ENCODE measurements at places on chromosomes 12 and 14.

DNA sequence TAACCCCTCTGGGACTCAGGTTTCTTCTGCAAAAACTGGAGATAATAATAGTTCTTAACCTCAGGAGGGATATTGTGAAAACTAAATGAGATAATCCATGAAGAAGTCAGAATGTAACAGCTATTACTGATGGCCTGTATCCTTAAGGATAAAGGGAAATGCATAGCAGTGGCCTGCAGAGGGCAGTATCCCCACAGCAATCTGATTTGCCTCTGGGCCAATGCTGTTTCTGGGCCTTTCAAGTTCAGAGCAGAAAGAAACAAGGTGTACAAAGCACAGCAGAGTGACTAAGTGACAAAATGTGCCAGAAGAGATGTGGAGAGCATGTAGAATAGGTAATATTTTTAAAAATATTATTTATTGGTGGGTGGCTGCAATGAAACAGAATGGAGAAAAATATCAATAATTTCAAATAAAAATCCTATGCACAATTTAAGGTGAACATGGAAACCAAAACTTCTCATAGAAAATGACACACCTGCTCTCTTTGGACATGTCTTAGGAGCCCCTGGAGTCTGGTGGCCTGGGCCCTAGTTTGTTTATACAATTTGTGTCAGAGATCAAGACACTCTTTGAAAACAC is 90.3 kb downstream of the C12orf75 start:
- no peak for DNase-seq

- no peak for DNase-seq
These were observed 251.5 kb downstream of the DPY19L2 start for GRCh38 chr12:63416788-63417187.

DNA sequence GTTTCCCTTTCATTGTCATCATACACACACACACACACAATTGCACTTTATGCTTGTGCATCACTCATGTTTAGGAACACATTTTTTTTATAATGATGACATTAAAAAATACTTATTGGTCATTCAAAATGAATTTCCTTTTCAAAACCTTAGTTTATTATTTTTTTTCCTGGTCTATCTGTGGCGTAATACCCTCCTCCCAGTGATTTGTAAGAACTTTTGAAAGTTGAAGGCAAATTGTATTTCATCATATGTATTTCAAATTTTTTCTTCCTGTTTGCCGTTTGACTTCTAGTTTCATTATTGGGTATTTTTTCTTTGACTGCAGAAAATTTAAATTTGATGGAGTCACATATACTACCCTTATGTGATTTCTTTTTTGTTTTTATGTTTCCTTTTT is 2.5 kb upstream of the LRRK2 start:
- no peak for DNase-seq

DNA sequence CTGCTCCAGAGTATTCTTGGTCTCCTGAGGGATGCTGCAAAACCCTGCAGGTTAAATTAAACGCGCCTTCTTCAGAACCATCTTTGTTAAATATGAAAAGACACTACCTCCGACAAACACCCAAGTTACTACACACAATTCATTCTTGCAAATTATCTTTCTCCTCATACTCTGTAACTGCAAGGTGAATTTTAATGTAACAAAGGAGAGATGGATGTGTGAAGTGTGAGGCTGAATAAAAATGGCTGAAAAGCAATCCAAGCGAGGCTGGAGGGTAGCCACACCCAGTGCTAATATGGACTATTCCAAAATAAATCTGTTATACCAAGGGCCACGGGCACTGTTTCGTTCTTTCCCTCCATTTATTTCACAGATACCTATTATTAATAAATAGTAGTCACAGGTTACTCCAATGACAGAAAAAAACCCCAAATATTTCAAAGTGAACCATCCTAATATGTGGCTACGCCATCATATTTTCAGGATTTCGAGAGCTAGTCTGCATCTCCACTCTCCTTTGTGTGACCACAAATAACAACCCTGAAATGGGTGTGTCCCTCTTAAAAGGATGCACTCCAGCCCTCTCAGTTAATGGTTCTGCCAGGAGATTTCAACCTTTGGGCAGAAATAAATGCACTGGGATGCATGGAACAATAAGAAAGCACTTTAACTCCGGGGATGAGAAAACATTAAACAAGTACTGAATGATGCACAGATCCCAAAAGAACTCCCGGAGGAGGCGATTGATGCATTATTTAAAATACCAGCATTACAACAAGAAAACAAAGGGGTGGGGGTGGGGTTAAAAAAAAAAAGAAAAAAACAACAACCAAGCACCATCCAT is 53.1 kb upstream of the CCDC175 start:
- no peak for DNase-seq

DNA sequence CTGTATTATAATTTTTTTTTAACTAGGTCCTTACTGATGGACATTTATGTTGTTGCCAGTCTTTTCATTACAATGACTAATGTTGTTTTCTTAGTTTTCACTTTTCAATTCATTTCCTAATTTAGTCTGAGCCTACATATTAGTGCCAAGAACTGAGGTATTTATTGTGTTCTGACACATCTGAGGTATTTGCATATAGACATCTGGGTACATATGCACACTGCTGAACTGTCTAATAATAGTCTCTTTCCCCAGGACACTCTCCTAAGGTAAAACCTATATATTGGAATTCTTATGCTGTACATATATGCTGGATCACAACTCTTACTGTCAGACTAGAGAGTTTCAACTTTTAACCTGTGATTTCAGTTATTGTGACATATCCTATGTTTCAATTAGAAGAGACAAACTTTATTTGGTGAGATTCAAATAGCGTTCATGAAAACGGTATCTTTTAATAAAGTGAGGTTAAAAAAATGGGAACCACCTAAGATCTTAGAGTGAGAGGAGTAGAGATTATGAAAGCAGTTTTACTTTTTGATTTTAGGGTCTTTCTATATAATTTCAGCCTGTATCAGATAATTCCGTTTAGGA is 263.2 kb downstream of the RAD51B start:
- no peak for DNase-seq

GRCh38 chr14:44170101-44170500 is 337.0 kb downstream of the FSCB start:
- DNase-seq: no peak

GRCh38 chr14:59964251-59965007 is 44.5 kb downstream of the LRRC9 start:
- no peak for DNase-seq

- peak; percentile 53 for DNase-seq
These were observed 70.8 kb downstream of the FBXL14 start for GRCh38 chr12:1523558-1524050.

- no peak for DNase-seq
These were observed 57.3 kb upstream of the TMEM132D start for GRCh38 chr12:129961091-129961490.

DNA sequence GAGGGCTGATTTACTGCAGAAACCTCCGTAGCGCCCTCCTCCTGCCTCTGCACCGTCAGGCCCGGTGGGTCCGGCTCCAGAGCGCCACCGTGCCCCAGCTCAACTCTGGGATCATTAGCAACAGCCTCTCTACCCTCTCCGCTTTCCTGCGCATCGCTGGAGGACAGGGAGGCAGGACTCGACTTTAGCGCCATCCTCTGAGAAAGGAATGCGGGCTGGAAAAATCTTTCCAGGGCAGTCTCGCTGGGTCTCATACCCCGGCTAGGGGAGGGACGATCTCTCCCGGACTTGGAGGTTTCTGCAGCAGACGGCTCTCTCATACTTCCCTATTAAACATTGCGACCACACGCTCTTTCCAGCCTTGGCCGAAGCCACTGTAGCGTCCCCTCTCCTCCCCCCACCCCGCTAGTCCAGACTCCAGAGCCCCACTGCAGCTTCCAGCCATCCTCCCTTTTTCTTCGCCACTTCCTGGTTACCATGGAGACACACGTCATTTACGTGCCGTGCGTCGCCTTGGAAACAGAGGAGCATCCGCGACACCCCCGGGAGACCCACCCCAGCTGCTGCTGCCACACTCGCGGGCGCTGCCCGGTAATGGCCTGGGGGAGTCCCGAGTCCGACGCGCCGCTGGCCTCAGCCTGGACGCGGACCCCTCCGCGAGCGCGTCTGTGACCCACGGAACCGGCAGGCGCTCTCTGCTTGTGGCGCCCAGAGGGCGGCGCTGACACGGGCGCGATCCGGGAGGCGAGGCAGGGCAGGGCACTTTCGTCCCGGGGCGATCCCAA is at the start of gene CCDC184:
Gene CCDC184 (plus strand): TSS at position 554 of the 785 bp plus-strand sequence. CDS start 479 bp downstream, outside the sequence.
- peak; percentile 78 for DNase-seq

DNA sequence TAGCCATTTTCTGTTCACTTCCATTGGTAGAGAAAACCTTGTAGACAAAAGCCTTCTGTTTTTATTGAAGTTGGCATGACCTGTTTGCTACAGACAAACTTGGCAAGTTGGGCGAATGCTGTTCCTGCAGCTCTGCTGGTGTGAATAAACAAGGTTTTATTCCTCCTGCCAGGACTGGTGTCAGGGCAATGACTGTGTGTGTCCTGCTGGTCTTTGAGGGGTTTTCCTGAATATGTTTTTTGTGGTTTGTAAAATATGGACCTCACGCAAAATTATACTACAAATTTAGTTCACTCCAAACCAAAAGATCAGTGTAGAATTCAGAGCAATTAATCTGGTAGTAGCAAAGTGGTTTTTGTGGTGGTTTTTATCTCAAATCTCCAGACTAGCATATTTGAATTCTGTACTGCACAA is 140.8 kb downstream of the ERC1 start:
- DNase-seq: no peak

DNA sequence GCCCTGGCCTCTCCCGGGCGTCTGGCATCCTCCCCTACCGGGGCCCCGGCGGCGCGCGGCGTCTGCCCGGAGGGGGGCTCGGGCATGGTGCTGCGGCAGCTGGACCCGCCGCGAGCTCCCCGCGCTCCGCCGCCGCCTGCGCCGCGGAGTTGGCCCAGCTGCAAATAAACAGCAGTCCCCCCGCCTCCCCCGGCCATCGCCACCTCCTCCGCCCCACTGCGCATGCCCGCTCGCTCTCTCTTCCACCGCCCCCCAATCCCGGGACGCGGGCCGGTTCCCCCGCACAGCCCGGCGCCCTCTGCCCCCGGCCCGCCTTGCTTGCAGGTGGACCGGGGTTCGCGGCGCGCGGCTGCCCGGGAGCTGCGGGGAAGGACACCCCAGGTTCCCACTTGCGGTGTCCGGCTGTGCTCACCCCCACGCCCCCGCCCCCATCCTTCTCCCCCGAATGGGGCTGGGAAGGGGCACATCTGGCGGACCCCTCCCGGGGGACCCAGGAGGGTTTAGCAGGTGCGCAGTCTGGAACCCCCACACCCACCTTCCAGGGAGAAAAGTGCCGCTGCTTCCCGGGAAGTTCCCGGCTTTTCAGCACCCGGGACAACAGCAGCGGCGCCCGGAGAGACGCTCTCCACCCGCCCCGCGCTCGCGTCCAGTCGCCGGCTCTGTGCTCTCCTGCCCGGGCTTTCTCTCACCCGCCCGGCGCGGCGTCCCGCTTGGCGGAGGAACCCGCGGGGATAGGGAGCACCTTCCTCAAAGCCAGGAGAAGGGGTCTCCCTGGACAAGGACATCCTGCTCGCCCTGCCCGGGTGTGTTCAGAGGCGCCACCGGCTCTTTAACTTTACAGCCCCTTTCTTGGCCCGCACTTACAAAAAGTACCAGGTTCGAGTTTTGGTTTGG is at the start of gene TMTC1:
Gene TMTC1 (minus strand): TSS at position 170 of the 894 bp plus-strand sequence. CDS start 191 bp downstream, outside the sequence.
- DNase-seq: peak; percentile 83

DNA sequence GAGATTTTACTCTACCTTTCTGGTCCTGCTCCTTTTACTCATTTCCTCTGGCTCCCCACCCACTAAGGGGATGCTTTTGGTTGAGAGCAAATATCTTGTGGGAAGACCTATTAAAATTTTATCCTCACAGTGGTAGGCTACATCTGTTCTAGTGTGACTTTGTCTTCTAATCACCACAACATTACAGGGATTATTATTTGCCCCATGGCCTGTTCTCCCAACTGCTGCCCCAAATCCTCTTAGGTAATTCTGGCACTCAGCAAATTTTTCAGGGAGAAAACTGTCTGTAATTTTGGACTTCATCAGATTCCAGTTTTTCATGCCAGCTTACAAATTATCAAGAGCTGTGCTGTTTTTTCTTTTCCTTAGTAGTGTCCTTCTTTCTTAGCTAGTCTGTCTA is 172.3 kb downstream of the GPHN start:
- DNase-seq: no peak

DNA sequence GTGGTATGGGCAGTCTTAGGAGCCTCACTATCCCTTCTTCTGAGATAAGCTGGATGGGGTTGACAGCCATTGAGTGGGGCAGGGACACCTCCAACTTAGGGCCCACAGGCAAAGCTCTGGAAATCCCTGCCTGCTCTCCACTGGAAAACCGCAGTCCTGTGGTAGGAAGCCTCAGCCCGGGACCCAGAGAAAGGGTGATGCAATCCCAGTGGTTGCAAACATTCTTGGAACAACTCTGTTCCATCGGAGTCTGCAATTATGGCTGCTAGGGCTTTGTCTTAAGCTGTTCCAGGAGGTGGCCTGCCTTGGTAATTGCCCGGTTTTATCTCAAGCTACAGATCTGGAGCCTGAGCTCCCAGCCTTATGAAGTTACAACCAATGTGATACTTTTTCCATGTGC is 133.4 kb downstream of the DICER1 start:
- no peak for DNase-seq

DNA sequence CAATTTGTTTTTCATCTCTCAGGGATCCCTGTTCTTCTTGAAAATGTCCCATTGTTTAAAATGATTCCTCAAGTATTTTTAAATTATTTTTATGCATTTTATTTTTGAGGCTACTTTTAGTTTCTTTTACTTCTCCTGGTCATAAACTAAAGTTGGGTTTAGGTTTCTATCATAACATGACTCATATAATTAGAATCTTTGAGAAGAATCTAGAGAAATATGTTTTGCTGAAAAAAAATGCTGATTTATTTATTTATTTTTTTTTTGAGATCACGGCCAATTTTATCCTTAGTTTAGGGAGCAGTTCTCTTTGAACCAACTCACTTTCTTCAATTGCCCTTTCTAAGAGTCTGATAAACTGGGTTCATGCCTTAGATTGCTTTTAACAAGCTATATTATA is 1157.1 kb downstream of the BCL11B start:
- DNase-seq: no peak

- DNase-seq: no peak
These were observed 80.8 kb downstream of the BHLHE41 start for GRCh38 chr12:26044007-26044394.

GRCh38 chr12:112546339-112546738 is 127.6 kb downstream of the PTPN11 start:
- DNase-seq: no peak

GRCh38 chr12:79059557-79059956 is 195.0 kb downstream of the SYT1 start:
- DNase-seq: no peak

GRCh38 chr14:101249676-101250036 is 311.6 kb upstream of the DIO3 start:
- no peak for DNase-seq

GRCh38 chr12:124157406-124157805 is 137.5 kb upstream of the RFLNA start:
- no peak for DNase-seq

GRCh38 chr14:53060046-53060445 is 93.1 kb downstream of the DDHD1 start:
- DNase-seq: no peak

- DNase-seq: no peak
These were observed 4.3 kb upstream of the ASB2 start for GRCh38 chr14:93980456-93981201.

- no peak for DNase-seq
These were observed 9.8 kb downstream of the FIGNL2 start for GRCh38 chr12:51838762-51839161.

Measured in left forelimb (tissue), 1 donor.